PC-9 (cell line): ENCODE measurements at places on chromosomes 16 and 17. TPM values are rescaled to one million over a fixed set of nuclear protein-coding genes. Genes with fewer than 3 reads are reported as not detected.

- no peak overlapping the region for H3K27ac ChIP-seq
- no peaks in the 10 kb centered on the region for H3K27me3 ChIP-seq
- DNase-seq = no peak
- H3K4me1 ChIP-seq = no peaks in the 10 kb centered on the region
- H3K4me3 ChIP-seq = no peak overlapping the region
- H3K36me3 ChIP-seq = no peaks in the 10 kb centered on the region
These were observed 19.2 kb downstream of the KDM8 start for GRCh38 chr16:27222249-27223225.

DNA sequence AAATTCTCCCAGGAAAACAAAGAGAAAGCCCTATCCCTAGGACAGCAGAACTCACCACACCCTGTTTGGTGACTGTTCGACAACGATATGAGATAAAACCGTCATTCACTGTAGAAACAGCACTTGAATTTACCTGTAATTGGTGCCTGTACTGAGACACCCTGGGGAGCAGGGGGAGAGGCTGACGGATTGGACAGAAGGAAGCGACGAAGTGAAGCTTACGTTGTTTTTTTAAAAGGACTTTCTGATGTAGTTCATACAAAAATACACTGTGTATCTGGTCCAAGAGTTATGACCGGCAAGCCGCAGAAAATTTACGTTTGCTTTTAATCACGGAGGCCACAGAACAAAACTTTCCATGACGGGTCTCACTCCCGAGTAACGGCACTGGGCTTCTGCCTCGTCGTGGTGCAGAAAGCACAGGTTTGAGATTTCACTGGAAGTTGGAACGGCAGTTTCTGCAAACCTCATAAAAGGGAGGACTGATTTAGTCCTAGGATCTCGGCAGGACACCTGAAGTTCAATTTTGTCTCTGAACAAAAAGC, 9.7 kb downstream of the NXN start:
- H3K27me3 ChIP-seq = no peaks in the 10 kb centered on the region
- no peak overlapping the region for H3K27ac ChIP-seq
- peaks cover 29% of the 10 kb centered on the region for H3K4me1 ChIP-seq
- no peaks in the 10 kb centered on the region for H3K36me3 ChIP-seq
- DNase-seq = no peak

GRCh38 chr17:46894476-46895151, 28.3 kb upstream of the GOSR2 start:
- H3K27ac ChIP-seq = no peak overlapping the region
- H3K36me3 ChIP-seq = no peaks in the 10 kb centered on the region
- no peaks in the 10 kb centered on the region for H3K4me1 ChIP-seq
- peaks cover 88% of the 10 kb centered on the region for H3K27me3 ChIP-seq
- no peak for DNase-seq
- H3K4me3 ChIP-seq = no peak overlapping the region

DNA sequence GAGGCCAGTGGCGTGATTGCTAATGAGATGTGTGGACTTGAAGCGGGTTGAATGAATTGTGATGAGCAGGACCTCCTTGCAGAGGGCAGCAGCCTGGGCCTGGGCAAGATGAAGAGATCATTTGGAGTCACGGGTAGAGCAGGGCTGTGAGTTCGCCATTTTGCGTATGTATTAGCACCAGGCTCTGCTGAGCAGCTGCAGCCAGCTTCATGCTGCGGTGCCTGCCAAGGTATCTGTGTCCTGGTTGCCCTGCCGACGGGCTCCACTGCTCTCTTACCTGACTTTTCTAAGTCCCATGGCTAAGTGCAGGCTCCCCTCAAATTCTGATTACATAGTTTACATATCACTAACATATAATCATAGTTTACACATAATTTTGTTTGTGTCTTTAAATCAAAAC, 295.7 kb downstream of the SNX29 start:
- no peak for DNase-seq
- H3K27ac ChIP-seq = no peak overlapping the region
- H3K4me1 ChIP-seq = no peaks in the 10 kb centered on the region
- no peak overlapping the region for H3K4me3 ChIP-seq

DNA sequence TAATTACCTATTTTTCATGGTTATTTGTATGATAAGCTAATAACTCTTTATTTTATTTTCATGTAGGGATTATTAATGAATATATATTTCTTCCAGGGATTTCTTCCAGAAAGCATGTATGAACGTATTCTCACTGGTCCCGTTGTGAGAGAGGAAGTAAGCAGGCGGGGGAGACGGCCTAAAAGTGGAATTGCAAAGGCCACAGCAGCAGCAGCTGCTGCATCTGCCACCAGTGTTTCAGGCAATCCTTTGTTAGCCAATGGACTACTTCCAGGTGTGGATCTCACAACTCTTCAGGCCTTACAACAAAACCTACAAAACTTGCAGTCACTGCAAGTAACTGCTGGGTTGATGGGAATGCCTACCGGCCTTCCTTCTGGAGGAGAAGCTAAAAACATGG, 110.3 kb upstream of the RBL2 start:
- H3K4me3 ChIP-seq = no peak overlapping the region
- no peaks in the 10 kb centered on the region; the same call in 1 of the 2 replicates for H3K36me3 ChIP-seq
- H3K27me3 ChIP-seq = no peaks in the 10 kb centered on the region

- no peak overlapping the region for H3K27ac ChIP-seq
- no peaks in the 10 kb centered on the region for H3K36me3 ChIP-seq
- DNase-seq = peak; percentile 79
- H3K4me3 ChIP-seq = peak overlapping the region; percentile 52
These were observed 578 bp downstream of the RAC3 start for GRCh38 chr17:82031885-82032627.

- H3K4me1 ChIP-seq = no peaks in the 10 kb centered on the region
- no peaks in the 10 kb centered on the region for H3K27me3 ChIP-seq
- no peak overlapping the region for H3K27ac ChIP-seq
- no peak overlapping the region for H3K4me3 ChIP-seq
- no peaks in the 10 kb centered on the region for H3K36me3 ChIP-seq
These were observed 459.5 kb upstream of the GOT2 start for GRCh38 chr16:59193637-59194036.

DNA sequence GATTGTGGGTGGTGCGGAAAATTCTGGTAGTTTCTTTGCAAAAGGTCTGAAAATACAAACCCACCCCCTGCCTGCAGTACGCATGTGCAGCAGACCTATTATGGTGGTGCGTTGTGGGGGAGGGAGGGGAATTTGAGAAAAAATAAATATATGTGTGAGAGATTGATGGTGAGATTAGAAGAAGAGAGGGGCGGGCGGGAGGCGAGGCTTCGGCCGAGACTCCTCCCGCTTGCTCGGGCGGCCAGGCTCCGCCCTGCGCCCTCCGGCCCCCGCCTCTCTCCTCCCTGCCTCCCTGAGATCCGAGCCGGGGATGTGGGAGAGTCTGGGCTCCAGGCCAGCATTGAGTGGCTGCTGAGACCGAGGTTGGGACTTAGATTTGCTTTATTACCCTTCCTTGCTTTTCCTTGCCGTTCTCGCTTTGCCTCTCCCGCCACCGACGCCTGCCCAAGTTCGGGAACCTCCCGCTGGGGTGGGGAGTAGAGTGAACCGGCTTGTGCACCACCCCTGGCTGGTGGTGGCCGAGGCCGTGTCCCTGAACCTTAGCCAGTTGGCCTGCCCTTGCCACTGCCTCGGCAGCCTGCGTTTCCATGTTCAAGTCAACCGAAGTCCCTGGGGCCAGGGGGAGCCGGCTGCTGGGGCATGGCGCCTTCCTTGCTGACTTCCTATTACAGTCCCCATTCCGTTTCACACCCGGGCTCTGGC, 956 bp upstream of the CHD3 start:
- peak overlapping the region; percentile 80 for H3K27ac ChIP-seq
- H3K4me3 ChIP-seq = peak overlapping the region; percentile 84
- no peaks in the 10 kb centered on the region; the same call in 1 of the 2 replicates for H3K36me3 ChIP-seq
- DNase-seq = peak; percentile 94
- peaks cover 27% of the 10 kb centered on the region for H3K4me1 ChIP-seq

GRCh38 chr17:33266611-33267010, 26.5 kb downstream of the ASIC2 start:
- no peak overlapping the region for H3K4me3 ChIP-seq
- H3K36me3 ChIP-seq = no peaks in the 10 kb centered on the region
- H3K27me3 ChIP-seq = peaks cover 23% of the 10 kb centered on the region
- H3K27ac ChIP-seq = no peak overlapping the region

GRCh38 chr16:53057658-53058057, 2.9 kb downstream of the CHD9 start:
- H3K36me3 ChIP-seq = no peaks in the 10 kb centered on the region
- no peak overlapping the region for H3K4me3 ChIP-seq
- no peak for DNase-seq
- peaks cover 28% of the 10 kb centered on the region for H3K4me1 ChIP-seq
- no peaks in the 10 kb centered on the region for H3K27me3 ChIP-seq
- H3K27ac ChIP-seq = no peak overlapping the region

- no peak overlapping the region for H3K27ac ChIP-seq
- H3K36me3 ChIP-seq = no peaks in the 10 kb centered on the region
- H3K4me1 ChIP-seq = no peaks in the 10 kb centered on the region
- H3K27me3 ChIP-seq = no peaks in the 10 kb centered on the region
- no peak overlapping the region for H3K4me3 ChIP-seq
These were observed 654.1 kb upstream of the RBFOX1 start for GRCh38 chr16:6678586-6678985.

- no peak for DNase-seq
- no peaks in the 10 kb centered on the region for H3K27me3 ChIP-seq
- H3K27ac ChIP-seq = no peak overlapping the region
- no peaks in the 10 kb centered on the region for H3K36me3 ChIP-seq
- no peaks in the 10 kb centered on the region for H3K4me1 ChIP-seq
- H3K4me3 ChIP-seq = no peak overlapping the region
These were observed 180.2 kb upstream of the CHMP6 start for GRCh38 chr17:80811181-80812105.

- no peaks in the 10 kb centered on the region for H3K36me3 ChIP-seq
- DNase-seq = no peak
- peaks cover 38% of the 10 kb centered on the region for H3K4me1 ChIP-seq
These were observed 242.3 kb downstream of the SOX9 start for GRCh38 chr17:72363089-72363610.

- H3K4me3 ChIP-seq = no peak overlapping the region
- no peaks in the 10 kb centered on the region for H3K4me1 ChIP-seq
- H3K27ac ChIP-seq = no peak overlapping the region
- no peak for DNase-seq
- H3K27me3 ChIP-seq = no peaks in the 10 kb centered on the region
These were observed 58.2 kb downstream of the NACA2 start for GRCh38 chr17:61532826-61533225.

GRCh38 chr16:82240111-82240510, 70.1 kb upstream of the MPHOSPH6 start:
- DNase-seq = no peak
- no peak overlapping the region for H3K4me3 ChIP-seq
- H3K36me3 ChIP-seq = no peaks in the 10 kb centered on the region
- peaks cover 16% of the 10 kb centered on the region for H3K27me3 ChIP-seq
- no peaks in the 10 kb centered on the region for H3K4me1 ChIP-seq

The SCGB1C2 gene
- total RNA-seq = not detected in 2 replicates

The GP1BA gene
- total RNA-seq = not detected in 2 replicates
